ENCODE measurements at places on chromosomes 12 and 14.

- DNase-seq: no peak
These were observed 91.2 kb downstream of the RGS6 start for GRCh38 chr14:72023128-72024042.

DNA sequence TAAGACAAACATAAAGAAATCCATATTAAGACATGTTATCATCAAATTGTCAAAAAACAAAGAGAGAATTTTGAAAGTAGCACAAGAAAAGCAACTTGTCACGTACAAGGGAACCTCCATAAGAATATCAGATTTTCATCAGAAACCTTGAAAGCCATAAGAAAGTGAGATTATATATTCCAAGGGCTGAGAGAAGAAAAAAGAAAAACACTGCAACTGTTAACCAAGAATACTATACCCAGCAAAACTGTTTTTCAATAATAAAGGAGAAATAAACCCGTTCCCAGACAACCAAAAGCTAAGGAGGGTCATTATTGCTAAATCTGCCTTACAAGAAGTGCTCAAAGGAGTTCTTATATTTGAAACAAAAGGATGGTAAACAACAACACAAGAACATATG is 94.7 kb upstream of the TSPAN8 start:
- no peak for DNase-seq

DNA sequence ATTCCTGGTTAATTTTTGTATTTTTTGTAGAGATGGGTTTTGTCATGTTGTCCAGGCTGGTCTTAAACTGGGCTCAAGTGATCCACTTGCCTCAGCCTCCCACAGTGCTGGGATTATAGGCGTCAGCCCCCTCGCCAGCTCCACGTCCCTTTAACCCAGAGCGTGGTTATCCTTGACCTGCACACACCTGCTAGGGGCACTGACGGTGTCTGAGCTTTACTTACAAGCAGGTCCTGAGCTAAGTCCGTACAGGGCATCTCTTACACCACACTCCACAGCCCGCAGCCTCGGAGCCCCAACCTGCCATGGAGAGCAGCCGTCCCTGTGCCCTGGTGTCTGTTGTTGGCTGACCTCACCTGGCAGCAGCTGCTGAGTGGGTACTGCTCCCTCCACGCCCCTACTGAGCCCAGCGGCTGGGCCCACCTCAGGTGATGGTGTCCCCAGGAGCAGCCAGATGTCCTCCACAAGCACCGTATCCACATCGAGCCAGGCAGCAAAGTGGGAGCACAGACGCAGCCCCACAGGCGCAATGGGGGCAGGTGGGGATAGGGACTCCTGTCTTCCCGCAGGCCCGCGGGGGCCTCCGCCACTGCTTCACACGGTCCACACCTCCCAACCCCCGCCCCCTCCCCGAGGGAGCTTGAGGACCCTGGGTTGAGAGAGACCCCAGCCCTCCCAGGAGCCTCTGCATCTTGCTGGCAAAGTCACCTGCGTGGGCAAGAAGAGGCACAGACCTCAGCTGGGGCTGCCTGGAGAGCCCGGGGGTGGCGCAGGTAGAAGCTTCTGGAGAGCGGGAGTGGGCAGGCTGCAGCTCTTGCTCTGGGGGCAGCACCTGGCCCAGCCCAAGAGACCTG is 325.4 kb upstream of the SFSWAP start:
- no peak for DNase-seq

DNA sequence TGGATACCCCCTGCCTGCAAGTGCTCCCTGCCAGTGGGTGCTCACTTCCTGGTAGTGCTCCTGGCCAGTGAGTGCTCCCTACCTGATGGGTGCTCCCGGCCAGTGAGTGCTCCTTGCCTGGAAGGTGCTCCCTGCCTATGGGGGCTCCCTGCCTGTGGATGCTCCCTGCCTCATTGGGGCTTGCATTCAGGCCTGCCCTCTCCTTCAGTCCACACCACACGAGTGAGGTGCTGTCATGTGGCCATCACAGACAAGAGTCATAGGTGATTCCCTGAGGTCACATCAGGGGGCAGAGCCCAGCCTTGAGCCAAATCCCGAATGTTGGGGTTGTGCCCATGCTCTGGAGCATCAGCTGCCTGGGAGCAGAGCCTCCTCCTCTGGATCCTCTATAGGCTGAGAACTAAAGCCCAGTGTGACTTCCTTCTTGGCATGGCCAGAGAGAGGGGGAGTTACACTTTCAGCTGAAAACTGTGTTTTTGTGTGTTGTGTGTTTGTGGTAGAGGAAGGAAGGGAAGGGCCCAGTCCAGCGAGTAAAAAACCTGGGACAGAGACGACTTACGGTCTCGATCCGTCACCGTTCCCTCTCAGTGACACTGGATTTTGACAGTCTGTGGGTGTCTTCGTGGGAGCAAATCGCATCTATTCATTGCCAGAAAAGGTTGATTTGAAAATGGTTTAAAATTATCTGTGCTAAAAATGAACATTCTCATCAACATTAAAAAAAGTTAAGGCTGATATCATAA is 136.0 kb downstream of the ADGRD1 start:
- DNase-seq: no peak
